ENCODE measurements at places on chromosomes 3 and 15.
A peak's percentile ranks its signal among the peaks of the same experiment; 100 is the strongest.

- DNase-seq: no peak
Observed at GRCh38 chr15:60539016-60539415, 60.1 kb upstream of the ICE2 start.

DNA sequence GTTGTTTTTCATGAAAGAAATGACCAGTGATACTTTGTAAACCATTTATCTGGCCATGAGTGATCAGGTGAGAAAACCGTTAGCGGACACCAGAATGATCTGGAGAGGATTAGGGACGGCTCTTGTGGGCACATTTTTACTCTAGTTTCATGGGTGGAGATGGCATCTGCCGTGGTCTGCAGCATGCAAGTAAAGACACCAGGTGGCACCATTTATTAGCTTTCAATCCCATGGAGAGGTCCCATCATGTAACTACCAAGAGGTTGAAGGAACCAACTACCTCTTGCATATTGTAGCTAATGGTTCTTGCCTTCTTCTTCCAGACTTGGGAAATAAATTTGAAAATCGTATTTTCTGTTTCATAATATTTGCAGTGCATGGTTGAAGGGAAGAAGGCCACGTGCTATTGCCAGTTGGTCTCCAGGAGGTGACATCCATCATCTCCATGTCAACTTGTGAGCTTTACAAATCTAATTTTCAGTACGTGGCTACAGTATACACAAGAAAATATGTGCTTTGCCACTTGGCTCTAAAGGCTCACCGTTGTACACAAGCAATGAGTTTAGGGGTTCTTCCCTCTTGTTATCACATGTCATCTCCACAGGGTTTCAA lies 1.5 kb upstream of the MAPKBP1 start:
- DNase-seq: peak; percentile 82

DNA sequence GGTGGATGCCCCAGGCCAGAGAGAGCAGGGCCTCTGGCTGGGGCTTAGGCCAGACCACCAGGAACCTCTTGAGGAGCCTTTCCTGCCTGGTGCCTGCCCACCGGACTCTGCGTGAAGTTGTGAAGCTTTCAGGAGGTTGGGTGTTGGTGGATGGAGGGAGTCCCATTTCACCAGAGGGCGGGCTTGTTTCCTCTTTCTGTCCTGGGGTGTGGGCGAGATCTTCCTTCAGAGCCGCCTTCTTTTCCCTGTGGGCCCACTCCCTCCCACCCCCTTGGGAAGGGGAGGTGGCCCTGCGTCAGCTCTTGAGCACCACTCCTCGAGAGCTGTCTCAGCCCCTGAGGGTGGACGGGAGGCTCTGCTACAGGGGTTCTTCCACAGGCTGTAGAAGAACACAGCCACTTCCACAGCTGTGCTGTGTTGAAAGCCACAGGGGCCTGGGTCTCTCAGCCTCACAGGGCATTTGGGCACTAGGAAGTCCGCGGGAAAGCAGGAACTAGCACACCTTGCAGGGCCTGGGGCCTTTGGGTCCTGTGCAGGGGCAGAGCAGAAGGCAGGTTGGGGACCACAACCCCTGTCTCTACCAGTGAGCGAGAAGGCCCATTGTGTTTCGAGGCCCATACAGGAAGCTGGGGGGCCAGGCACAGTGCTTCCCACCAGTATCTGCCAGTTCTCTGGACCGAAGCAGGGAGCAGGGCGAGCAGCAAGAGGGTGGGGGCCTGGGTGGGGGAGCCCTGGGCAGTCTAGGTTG lies 2.1 kb downstream of the AMIGO3 start:
- no peak for DNase-seq

GRCh38 chr3:71868876-71869275 lies 83.9 kb upstream of the PROK2 start:
- no peak for DNase-seq

GRCh38 chr3:66532160-66532587 lies 31.4 kb upstream of the LRIG1 start:
- DNase-seq: no peak

- peak; percentile 31 for DNase-seq
Observed at GRCh38 chr3:78988324-78988723, 779.5 kb downstream of the ROBO1 start.

GRCh38 chr3:168312984-168313383 lies 217.3 kb upstream of the GOLIM4 start:
- DNase-seq: no peak

GRCh38 chr15:81189583-81190283 lies 6.9 kb upstream of the IL16 start:
- DNase-seq: peak; percentile 99

- no peak for DNase-seq
Observed at GRCh38 chr3:156373654-156374053, 181.3 kb downstream of the SSR3 start.

- peak; percentile 17 for DNase-seq
Observed at GRCh38 chr15:42921342-42921731, 759 bp upstream of the TTBK2 start.

GRCh38 chr3:53823956-53824657 lies 22.1 kb downstream of the CHDH start:
- no peak for DNase-seq

- DNase-seq: no peak
Observed at GRCh38 chr3:62003835-62004234, 369.5 kb downstream of the FEZF2 start.

GRCh38 chr3:105345156-105345555 lies 21.6 kb upstream of the ALCAM start:
- peak; percentile 33 for DNase-seq

- DNase-seq: no peak
Observed at GRCh38 chr3:75781079-75781745, 4.1 kb downstream of the ZNF717 start.

DNA sequence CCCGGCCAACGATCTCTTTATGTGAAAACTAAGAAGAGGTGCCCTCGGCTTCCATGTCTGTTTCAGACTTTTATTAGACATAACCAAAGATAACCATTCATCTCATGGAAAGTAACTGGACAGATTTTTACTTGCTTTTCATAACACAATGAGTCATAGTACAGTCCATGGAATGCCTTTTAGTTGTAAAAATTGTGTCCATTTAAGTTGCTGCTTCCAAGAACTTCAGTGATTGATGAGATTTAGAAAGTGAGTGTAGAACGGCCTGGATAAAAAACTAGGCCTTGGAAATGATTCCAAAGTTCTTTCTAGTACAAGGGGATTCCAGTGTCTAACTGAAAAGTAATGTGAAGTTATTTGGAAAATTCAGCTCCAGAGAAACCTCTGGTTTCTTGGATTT lies 10.8 kb downstream of the EIF2AK4 start:
- DNase-seq: peak; percentile 94

DNA sequence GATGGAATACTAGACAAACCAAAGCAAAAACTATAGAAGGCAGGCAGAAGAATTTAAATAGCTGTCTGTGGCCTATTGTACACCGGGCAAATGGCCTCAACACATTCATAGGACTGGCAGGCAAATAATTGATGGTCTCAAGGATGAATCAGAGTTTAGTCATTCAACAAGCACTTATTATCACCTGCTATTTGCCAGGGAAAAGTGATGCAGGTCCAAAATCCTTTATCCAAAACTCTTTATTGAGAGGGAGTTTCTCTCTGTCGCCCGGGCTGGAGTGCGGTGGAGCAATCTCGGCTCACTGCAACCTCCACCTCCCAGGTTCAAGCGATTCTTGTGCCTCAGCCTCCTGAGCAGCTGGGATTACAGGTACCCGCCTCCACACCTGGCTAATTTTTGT lies 2.3 kb downstream of the EIF2AK4 start:
- DNase-seq: peak; percentile 55

Measured in AG10803 (cell line).